ENCODE measurements at places on chromosomes 11 and 22.

- peak; percentile 26 for DNase-seq
These were observed 82.4 kb downstream of the AASDHPPT start for GRCh38 chr11:106159836-106160235.

DNA sequence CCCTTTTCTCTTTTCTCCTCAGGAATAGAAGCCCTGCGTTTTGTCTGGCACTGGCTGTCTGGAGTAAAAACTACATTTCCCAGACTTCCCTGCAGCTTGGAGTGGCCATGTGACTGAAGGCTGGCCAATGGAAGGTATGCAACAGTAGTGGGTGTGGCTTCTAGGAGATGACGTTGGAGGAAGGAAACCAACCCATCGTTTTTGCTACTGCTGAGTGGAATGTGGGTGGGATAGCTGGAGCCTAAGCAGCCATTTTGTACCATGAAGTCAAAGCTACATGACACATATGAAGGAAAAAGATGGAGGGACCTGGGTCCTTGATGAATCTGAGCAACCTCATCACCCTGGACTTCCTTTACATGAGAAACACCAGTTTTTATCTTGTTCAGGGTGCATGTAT lies 19.6 kb downstream of the FGF3 start:
- DNase-seq: no peak

DNA sequence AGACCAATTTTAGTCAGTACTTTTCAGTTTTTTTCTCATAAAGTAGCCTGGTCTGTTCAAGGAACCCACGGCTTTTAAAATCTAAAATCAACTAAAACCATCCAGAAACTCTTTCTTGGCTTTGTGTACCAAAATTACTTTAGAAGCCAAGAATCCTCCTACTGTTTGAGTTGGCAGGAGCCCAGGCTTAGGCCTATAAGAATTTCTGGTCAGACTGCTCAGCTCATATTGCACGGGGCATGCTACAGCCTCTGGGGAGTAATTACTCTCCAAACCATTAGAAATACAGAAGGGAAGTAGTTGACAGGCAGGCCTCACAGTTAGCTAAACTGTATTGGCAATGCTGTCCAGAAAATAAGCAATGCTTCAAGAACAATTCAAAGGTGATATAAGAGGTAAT lies 1862.9 kb upstream of the RAG2 start:
- no peak for DNase-seq

- no peak for DNase-seq
These were observed 2.9 kb upstream of the TMEM9B start for GRCh38 chr11:8967184-8967583.

DNA sequence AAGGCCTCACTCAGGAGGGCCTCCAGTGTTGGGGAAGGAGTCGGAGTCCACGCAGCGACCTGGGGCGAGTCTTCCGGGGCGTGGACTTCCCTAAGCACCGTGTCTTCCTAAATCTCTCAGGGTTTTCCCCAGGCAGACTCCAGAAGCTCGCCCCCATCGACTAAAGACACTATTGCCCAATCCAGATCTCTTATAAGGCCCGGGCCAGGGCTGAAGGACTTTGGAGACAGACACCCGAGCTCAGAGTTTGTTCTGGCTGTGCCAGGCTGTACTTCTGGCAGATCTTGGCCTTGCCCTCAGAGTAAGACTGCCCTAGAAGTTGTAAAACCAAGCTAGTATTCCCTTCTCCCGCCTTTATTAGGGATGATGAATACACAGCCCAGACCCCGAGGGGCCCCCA lies 191.4 kb downstream of the BUD13 start:
- DNase-seq: no peak

GRCh38 chr11:60700689-60701468 lies 1.5 kb downstream of the MS4A8 start:
- no peak for DNase-seq

DNA sequence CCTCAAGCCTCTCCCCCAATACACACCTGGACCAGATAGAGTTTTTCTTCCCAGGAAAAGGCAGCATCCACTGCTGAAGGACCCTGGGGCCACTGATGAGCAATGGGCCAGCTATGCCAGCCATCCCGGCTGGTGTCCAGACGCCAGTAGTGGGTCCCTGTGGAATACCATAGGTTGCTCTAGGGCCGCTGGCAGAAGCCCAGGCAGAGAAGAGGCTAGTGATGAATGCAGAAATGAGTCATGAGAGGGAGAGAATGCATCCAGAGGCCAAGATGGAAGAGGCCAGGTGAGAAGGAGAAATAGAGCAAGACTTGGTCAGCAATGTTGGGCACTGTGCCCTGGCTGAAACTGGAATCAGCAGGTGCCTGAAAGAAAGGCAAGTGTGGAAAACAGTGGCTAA lies 8.9 kb downstream of the HPX start:
- DNase-seq: peak; percentile 81

DNA sequence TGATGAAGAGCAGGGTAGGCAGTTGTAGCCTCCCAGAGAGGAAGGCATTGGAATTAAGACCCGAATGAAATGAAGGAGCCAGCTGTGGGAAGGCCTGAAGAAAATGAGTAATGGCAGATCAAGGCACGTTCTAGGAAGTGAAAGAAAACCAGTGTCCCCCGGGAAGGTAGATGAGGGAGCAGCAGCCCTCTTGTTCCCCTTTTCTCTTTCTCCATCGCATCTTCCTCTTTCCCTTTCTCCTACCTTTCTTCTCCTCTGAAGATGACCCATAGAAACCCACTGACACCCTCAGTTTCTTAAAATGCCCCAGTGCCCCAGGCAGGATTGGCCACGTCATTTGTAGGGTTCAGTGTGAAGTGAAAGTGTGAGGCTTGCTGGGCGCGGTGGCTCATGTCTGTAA lies 172.6 kb upstream of the SEZ6L start:
- no peak for DNase-seq

DNA sequence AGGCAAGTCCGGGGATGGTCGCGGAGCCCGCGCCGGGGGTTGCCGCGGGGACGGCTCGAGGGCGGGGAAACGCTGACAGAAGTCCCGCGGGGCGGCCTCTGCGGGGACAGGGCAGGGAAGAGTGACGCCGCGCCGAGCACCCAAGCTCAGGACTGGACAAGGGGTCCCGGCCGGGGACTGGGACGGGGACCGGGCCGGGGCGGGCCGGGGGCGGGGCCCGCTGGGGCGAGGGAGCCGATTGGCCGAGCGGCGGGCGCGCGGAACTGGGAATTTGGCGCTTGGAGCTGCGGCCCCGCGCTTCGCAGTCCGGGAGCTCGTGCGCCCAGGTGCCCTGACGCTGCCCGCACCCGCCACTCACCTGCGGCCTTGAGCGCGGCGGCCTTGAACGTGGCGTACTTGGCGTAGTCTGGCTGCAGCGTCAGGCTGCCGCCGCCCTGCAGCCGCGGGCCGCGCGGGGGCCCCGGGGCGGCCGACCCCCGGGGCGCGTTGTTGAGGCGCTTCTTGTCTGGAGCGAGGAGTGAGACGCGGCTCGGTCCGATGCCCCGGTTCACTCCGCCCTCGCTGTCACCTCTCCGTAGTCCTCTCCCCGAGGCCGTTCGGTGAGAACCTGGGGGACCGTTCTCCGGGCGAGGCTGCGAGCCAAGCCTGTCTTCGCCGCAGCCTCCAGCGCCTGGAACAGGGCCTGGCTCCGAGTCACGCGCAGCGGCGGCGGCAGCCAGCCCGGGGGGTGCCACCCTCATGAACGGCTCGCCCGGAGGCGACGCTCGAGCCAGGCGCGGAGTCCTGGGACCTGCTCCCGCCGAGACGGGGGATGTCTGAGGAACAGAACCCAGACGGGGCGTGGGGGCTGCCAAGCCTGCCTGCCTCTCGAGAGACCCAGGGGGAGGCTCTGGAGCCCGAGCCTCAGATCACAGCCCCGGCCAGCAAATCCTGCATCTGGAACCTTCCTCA lies 4.5 kb downstream of the SHISA8 start:
- no peak for DNase-seq

DNA sequence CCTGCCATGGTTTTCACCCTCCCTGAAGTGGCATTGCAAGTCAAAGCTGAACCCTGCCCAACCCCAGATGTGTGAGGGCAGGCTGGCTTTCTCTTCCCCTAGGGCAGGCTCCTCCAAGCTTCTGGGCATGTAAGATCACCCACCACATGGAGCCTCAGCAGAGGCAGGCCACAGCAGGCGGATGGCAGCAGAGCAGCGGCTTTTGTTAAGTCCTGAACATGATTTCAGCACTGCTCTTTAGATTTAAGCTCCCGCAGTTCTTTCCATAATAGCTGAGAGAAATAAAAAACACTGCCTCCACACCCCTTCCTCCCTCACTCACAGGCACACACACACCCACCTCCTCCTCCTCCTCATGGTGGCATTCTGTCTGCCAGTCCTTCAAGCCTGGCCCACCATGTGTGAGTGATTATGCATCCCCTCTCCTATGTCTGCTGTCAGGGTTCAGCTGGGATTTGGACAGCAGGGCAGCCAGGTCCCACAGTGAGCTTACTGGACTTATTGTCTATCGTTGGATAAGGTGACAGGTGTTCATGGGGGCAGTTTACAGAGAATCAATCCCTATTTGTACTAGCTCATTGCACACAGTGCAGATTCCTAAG lies 5.0 kb upstream of the NTM start:
- no peak for DNase-seq

GRCh38 chr11:128469220-128469619 lies 118.1 kb downstream of the ETS1 start:
- no peak for DNase-seq

DNA sequence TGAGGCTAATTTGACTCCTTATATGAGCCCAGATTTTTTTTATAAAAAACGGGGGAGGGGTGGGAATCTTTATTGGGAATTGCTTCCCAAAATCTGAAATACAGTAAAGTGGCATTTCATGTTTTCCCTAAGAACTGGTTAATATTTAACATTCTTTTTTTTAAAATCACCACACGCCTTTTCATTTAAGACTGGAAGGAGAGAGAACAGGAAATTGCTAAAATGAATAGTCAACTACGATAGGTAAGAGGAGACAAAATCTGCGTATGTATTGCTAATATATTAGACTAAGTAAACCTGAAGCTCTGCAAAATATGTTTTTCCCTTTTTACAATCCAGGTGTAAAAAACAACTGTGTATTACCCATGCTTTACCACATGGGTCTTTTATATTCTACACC lies 57.0 kb downstream of the SOX6 start:
- DNase-seq: no peak

DNA sequence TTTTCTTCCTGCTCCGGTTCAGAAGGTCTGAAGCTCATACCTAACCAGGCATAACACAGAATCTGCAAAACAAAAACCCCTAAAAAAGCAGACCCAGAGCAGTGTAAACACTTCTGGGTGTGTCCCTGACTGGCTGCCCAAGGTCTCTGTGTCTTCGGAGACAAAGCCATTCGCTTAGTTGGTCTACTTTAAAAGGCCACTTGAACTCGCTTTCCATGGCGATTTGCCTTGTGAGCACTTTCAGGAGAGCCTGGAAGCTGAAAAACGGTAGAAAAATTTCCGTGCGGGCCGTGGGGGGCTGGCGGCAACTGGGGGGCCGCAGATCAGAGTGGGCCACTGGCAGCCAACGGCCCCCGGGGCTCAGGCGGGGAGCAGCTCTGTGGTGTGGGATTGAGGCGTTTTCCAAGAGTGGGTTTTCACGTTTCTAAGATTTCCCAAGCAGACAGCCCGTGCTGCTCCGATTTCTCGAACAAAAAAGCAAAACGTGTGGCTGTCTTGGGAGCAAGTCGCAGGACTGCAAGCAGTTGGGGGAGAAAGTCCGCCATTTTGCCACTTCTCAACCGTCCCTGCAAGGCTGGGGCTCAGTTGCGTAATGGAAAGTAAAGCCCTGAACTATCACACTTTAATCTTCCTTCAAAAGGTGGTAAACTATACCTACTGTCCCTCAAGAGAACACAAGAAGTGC lies 661 bp upstream of the MALAT1 start:
- DNase-seq: no peak

DNA sequence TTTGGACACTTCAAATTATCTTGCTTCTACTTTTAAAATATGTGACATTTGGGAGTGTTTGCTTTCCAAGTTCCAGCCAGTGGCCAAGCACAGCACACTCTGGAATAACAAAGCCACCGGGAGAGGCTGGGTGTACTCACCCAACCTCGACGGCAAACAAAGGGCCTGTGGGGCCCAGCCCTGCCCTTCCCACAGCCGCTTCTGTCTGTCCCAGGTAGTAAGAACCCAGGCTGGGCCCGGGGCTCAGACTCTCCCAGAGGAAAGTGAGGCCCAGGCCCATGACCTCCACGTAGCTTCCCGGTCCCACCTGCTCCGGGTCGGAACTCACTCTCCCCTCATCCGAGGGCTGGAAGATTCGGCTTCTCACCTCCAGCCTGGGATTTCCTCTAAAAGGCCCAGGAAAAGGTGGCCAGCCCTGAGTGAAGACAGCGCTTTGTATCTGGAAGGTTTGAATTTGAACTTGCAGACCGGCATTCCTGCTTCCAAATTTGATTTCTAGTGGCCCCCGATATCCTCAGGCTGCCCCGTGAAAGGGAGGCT lies 93.5 kb downstream of the CELSR1 start:
- DNase-seq: no peak

- DNase-seq: no peak
These were observed 124.8 kb upstream of the NECTIN1 start for GRCh38 chr11:119853581-119854360.

GRCh38 chr11:47391077-47391583 lies 12.8 kb upstream of the SPI1 start:
- DNase-seq: no peak

DNA sequence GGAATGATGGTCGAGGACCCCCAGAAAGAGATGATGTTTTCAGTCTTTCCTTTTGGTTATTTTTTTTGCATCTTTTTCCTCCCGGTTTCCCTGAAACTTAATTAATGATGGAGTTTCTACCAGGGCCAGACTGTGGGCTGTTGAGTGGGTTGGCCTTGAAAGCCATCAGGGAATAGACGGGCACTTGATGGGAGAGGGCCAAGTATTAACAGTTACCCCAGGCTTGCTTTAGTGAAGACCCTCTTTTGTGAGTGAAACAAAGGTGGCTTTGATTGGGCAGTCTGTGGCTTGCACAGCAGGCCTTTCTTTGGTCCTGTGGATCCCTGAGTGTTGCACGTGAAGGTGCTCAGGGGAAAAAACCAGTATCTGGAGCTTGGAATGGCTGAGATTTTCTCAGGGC lies 56.9 kb downstream of the AMOTL1 start:
- no peak for DNase-seq

- no peak for DNase-seq
These were observed 1406.1 kb upstream of the TENM4 start for GRCh38 chr11:80846979-80847378.

DNA sequence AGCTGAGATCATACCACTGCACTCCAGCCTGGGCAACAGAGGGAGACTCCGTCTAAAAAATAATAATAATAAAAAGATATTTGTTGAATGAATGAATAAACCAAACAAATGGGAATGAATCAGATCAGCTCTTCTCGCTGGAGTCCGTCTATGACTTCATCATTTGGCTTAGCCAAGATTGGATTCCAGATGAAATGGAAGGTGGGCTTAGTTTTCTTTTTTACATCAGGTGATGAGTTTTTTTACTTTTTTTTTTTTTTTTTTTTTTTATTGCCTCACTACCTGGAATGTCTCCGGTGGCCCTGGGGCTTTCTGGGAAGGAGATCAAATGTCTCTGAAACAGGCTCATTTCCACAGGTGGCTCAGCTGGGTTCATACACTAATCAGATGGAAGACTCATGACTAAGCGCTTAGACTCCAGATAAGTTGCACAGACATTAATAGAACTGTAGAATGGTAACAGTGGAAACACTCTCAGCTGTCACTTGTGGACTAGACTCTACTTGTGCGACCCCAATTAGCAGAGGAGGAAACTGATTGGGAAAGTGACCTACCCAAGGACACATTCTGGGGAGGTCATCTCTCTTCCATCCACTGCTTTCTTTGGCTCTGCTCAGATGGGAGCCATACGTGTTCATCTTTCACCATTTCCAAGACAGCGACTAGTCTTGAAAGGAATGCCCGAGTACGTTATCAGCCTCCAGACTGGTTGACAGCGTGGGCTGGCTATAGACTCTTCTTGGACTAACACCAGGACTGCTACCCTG lies 20.5 kb upstream of the RBFOX2 start:
- no peak for DNase-seq
